Fibroblast of villous mesenchyme (primary cell): ENCODE measurements at places on chromosomes 16 and 17. TPM values are rescaled to one million over a fixed set of nuclear protein-coding genes. Genes with fewer than 3 reads are reported as not detected.

Gene SLC38A8
- not detected in 2 replicates for total RNA-seq

Gene MT1A
- 1.3 and 1.9 TPM in 2 replicates for total RNA-seq

Gene ARL17A
- total RNA-seq = 8.4 and 13.0 TPM in 2 replicates

Gene TEPSIN
- 13.2 and 17.7 TPM in 2 replicates for total RNA-seq

Gene CDH1
- under 0.01 TPM in 1 of 2 replicates, not detected in the other for total RNA-seq

Gene WDR59
- total RNA-seq = 13.9 and 19.9 TPM in 2 replicates

Gene GLG1
- total RNA-seq = 128 and 158 TPM in 2 replicates

Gene TLCD2
- 3.5 and 3.9 TPM in 2 replicates for total RNA-seq

Gene HSD17B2
- 8.7 and 9.5 TPM in 2 replicates for total RNA-seq

Gene NXN
- 91.5 and 124 TPM in 2 replicates for total RNA-seq

Gene NOTUM
- under 0.01 TPM in 1 of 2 replicates, not detected in the other for total RNA-seq

Gene TMEM92
- under 0.01 TPM in 1 of 2 replicates, not detected in the other for total RNA-seq

DNA sequence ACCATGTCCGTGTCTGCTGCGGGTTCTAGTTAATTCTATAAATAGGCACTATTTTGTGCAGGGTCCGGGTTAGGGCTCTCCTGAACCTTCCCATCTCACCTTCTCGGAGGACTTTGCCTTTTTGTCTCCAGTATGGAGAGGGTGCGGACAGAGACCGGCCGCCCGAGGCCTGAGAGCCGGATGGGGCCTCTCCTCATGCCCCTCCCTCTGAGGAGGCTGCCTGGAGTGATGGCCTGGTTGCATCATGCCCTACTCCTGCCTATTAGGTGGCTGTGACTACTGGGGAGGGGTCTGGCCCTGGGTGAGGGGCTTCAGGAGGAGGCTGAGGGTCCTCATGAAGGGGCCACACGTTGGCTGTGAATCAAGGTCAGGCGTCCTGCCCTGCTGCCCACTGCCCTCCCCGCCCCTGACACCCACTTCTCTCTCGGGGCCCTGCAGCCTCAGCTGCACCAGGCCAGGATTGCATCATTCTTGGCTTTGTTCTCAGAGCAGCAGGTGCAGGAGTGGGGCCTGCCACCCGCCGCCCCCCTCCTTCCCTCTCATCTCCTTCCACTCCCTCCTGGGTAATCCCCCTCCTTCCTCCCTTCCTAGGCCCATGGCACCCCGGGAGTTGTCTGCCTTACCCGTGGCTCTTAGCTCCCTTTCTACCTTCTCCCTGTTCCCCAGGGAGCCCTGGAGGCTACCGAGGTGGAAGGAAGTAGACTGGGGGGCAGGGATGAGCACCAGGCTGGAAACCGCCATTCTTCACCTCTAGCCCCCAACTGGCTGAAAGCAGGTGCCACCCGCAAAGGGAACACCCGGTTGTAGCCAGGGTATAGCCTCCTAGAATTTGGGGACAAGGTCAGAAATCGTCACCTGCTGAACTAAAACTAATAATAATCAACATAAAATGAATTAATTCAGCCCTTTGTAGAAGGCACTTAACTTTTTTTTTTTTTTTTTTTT is 12.7 kb upstream of the ARHGAP23 start:
- peak; percentile 63 for DNase-seq

DNA sequence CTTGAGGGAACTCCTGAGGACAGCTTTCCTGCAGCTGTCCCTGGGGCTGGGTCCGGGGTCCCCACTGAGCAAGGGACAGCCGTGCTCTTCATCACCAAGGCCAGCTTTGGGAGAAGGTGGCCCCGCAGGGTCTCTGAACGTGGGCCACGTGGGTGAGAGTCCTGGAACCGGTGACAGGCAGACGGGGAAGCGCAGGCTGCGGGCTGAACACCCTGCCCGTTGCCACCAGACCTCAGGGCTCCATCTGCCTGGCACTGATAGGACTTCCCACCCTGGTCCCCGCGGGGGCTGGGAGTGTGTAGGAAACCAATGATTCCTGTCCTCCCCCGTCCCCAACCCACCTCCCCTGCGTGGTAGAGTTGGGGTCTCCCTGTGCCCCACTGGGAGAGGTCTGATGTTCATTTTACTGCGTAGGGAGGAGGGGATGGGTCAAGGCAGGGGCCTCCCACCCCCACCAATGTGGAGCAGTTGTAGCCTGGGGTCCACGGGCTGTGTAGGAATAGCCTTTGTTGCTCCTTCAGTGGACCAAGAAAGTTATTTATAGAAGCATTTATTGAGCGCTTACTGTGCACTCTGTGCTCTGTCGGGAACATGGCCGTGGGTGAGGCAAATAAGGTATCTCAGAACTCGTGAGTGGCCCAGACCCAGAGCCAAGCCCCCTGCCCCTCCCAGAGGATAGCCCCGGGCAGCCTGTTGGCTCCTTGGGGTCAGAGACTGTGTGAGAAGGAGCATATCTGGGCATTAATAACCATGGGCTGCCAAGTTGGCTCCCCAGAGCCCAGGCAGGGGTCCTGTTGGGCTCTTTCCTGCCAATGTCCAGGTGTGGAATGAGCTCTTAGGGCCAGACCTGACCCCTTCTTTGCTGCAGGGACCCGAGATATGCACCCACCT is 1.3 kb downstream of the ADGRG1 start:
- DNase-seq = no peak

DNA sequence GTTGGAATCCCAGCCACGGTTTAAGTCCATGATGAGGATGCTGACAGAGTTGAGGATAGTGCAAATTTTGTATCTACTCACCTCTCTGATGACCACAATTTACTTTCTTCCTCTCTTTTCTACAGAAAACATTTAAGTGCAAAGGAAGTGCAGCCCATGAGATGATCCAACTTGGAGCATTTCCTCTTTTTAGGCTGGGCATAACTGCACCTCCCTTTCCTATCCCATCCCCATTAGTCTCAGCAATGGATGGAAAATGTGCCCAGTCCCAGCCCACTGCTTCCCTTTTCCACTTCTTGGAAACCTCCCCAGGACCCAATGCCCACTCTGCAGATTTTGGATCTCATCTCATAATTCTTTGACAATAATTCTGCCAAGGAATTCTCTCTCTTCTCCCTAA is 16.6 kb upstream of the CCL8 start:
- no peak for DNase-seq

- no peak for DNase-seq
Measured at GRCh38 chr17:15780188-15780587, 48.1 kb downstream of the TBC1D26 start.

GRCh38 chr17:7346761-7347614 is 5.0 kb upstream of the KCTD11 start:
- DNase-seq = no peak

- DNase-seq = no peak
Measured at GRCh38 chr16:81734632-81735434, 44.3 kb upstream of the PLCG2 start.

- no peak for DNase-seq
Measured at GRCh38 chr17:66950886-66951604, 13.5 kb upstream of the CACNG4 start.

GRCh38 chr16:11632455-11632939 is 35.8 kb upstream of the SNN start:
- DNase-seq = peak; percentile 89

- DNase-seq = peak; percentile 65
Measured at GRCh38 chr17:43671031-43671692, 9.4 kb upstream of the MEOX1 start.

DNA sequence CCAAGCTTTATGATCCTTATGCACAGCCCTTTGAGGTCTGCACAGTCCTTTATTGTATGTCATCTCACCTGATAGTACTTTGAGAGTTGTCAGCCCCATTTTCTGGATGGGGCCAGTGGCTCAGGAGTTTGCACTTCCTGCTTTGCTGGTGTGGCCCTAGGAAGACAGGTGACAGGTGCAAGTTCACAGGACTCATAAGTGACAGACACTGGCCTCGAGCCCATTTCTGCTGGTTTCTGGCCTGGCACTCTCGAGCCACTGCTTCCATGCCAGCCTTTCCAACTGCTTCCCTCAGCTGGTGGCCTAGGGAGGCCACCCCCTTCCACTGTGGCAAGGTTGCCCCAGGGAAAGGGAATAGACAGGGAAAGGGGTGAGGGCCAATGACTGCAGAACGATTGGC is 84.4 kb upstream of the CCL1 start:
- no peak for DNase-seq
